ENCODE measurements at places on chromosomes 1 and 21. TPM values are rescaled to one million over a fixed set of nuclear protein-coding genes. Genes with fewer than 3 reads are reported as not detected.
A peak's percentile ranks its signal among the peaks of the same experiment; 100 is the strongest.

The CAMTA1 gene
- polyA plus RNA-seq: 140 TPM

The ADORA3 gene
- 10.3 TPM for polyA plus RNA-seq

The TESK2 gene
- 3.6 TPM for polyA plus RNA-seq

The FCGR2B gene
- 9.0 TPM for polyA plus RNA-seq

The TFAP2E gene
- polyA plus RNA-seq: 2.0 TPM

- H3K4me1 ChIP-seq: peaks cover 6% of the 10 kb centered on the region
- DNase-seq: no peak
- H3K4me3 ChIP-seq: no peak overlapping the region
- H3K27ac ChIP-seq: no peak overlapping the region
These were observed 33.8 kb downstream of the RSPH1 start for GRCh38 chr21:42461881-42462877.

- H3K27ac ChIP-seq: no peak overlapping the region
- peak overlapping the region; percentile 9 for H3K4me3 ChIP-seq
- peak; percentile 62 for DNase-seq
- H3K36me3 ChIP-seq: no peaks in the 10 kb centered on the region
These were observed 1.3 kb downstream of the TBX15 start for GRCh38 chr1:118986555-118987467.

DNA sequence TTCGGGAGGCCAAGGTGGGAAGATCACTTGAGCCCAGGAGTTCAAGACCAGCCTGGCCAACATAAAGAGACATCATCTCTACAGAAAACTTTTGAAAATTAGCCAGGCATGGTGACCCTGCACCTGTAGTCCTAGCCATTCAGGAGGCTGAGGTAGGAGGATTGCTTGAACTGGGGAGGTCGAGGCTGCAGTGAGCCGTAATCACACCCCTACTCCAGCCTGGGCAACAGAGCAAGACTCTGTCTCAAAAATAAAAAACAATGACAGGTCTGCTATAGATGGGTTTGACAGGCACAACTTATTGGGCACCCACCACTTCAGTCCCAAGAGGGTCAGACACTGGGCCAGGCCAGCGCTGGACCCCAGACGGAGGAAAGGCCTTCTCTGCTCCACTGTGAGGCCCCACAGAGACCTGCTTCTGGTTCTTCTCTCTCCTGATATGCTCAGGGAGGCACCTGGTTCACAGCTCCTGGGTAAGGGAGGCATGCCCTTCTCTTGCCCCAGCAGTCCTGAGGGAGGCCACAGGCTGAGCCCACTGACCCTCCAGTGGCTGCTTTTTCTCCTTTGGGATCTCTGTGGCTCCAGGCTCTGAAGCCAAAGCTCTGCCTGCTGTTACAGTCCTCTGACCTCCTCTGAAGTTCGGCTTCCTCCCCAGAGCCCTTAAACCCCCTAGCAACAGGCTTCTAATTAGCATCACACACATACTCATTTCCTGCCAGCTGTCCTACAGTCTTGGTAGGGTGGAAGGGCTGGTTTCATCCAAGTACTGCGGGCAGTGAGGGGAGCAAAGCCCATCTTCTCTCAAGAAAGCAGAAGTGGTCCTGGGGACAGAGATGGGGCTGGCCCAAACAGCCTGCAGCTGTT, 14.4 kb downstream of the S100A16 start:
- no peaks in the 10 kb centered on the region for H3K27me3 ChIP-seq
- DNase-seq: peak; percentile 70
- H3K36me3 ChIP-seq: no peaks in the 10 kb centered on the region
- H3K4me3 ChIP-seq: no peak overlapping the region
- peak overlapping the region; percentile 32 for H3K27ac ChIP-seq

GRCh38 chr21:36209626-36210171, 53.1 kb downstream of the DOP1B start:
- no peaks in the 10 kb centered on the region for H3K27me3 ChIP-seq
- H3K4me3 ChIP-seq: no peak overlapping the region
- peak; percentile 46 for DNase-seq
- H3K4me1 ChIP-seq: no peaks in the 10 kb centered on the region
- peaks cover 9% of the 10 kb centered on the region for H3K36me3 ChIP-seq
- no peak overlapping the region for H3K27ac ChIP-seq

DNA sequence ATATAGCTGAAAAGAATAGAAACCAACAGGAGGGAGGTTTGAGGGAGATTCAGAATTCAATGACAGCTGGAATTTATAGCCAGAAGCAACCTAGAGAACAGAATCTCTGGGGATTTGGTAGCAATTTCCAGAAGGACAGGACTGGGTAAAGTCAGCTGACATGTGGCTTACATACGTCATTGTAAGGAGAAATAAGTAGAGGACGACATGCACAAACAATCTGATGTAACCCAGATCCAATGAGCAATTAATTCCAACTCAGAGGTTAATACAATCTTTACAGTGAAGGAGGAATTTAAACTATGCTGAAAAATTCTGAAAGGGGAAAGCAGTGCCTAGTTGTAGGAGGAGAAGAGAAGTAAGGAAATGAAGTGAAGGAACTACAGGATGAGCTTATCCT, 383.9 kb downstream of the PTBP2 start:
- H3K36me3 ChIP-seq: peaks cover 5% of the 10 kb centered on the region
- H3K4me1 ChIP-seq: no peaks in the 10 kb centered on the region
- no peak overlapping the region for H3K4me3 ChIP-seq
- H3K27ac ChIP-seq: no peak overlapping the region
